Stimulated activated CD8-positive, alpha-beta memory T cell treated with anti-CD3 and anti-CD28 coated beads, Interleukin-15, amount 100 ng/mL, for 1 hour (primary cell): ENCODE measurements at places on chromosomes 1 and 21.

- DNase-seq, result no peak
Observed at GRCh38 chr1:247222840-247223239, 33.0 kb upstream of the VN1R5 start.

GRCh38 chr21:31278511-31279130 is 65.4 kb downstream of the TIAM1 start:
- no peak for DNase-seq

GRCh38 chr1:243258731-243259130 is 2.9 kb downstream of the SDCCAG8 start:
- DNase-seq, result no peak

DNA sequence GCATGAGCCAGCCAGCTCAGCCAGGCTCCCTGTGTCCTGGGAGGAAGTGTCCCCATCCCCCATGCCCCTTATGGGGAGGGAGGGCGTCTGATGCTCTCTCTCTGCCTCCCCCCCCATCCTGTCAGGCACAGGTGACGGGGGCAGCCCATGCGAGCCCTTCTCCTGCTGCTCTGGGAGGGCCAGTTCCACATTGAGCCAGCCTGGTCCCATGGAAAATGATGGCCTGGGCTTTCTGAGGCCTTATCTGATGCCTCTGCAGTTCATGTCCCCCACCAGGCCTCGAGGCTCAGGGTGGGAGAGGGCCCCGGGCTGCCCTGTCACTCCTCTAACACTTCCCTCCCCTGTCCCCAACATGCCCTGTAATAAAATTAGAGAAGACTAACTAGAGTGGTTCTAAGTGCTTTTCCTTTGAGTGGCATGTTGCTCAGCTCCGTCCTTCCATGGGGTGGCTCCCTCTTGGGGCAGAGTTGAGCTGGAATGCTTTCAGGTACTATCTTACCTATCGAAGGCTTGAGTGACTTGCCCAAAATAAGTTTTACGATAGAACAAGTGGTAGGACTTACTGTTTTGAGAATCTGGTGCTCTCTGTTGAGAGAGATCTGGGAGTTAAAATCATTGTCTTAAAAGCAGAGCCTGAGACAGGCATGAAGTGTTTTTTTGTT is 1.8 kb upstream of the MTFR1L start:
- no peak for DNase-seq

DNA sequence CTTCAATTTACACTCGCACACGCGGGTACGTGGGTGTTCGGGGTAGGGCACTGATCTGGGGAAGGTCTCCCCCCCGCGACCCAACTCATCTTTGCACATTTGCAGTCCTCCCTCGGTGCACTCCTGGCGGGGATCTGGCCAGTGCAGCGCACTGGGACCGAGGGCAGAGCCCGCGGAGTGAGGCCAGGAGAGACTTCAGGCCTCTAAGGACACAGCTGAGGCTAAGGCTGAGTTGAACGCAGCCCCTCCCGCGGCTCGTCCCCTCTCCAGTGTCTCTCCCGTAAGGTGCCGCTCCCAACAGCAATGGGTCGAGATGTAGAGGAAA is 936 bp upstream of the NCAM2 start:
- no peak for DNase-seq

DNA sequence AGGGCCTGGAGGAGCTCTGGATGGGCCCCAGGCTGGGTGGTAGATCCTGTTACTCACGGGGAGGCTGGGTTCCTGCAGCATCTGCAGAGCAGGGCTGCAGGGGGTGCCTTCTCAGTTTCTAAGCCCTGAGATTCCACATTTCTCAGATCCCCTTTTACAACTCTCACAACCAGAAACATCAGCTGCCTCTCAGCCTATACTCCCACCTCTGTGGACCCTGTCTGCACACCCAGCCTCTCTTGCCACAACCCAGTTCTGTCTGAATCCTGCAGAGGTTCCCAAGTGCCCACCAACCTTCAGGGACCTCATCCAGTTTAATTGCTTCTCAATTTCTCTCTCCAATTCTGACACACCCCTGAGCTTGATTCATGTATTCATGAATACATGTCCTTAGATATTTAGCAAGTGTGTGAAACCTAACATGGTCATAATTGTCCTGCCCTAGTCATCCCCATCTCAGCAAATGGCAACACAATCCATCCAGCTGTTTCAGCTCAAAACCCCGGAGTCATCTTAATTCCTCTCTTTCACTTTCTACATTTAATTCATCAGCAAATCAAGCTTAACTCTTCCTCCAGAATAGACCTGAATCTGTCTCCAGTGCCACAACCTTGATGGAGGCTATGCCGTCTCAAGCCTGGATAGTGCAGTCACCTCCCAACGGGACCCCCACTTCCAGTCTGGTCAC is 57.0 kb upstream of the NEK2 start:
- DNase-seq, result no peak

DNA sequence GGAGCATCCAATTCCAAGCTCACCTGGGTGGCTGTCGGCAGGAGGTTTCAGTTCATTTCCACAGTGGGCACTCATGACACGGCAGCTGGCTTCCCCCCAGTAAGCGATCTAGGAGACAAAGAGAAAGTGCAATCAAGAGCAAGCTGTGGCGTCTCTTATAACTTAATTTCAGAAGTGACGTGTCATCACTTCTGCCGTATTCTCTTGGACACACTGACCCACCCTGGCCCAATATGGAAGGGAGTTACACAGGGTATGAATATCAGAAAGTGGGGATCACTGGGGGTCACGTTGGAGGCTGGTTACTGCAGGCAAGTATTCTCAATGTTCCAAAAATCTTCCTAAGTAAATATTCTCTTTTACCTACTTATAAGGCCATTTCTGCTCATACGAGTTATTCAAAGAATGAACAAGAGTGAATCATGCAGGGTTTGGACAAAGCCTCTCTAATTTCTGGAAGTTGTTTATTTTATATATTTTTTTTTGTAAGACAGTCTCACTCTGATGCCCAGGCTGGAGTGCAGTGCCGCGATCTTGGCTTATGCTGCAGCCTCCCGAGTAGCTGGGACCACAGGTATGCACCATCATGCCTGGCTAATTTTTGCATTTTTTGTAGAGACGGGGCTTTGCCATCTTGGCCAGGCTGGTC is 46.5 kb upstream of the GREM2 start:
- no peak for DNase-seq

DNA sequence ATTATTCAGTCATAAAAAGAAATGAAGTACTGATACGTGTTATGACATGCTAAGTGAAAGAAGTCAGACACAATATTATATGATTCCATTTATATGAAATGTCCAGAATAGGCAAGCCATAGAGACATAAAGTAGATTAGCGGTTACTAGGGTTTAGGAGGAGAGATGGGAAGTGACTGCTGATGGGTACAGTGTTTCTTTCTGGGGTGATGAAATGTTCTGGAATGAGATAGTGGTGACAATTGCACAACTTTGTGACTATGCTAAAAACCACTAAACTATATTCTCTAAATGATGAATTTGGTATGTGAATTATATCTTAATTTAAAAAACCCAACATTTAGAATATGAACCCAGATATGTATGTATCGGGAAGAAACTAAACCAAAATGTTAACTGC is 27.6 kb downstream of the IPP start:
- DNase-seq, result no peak

DNA sequence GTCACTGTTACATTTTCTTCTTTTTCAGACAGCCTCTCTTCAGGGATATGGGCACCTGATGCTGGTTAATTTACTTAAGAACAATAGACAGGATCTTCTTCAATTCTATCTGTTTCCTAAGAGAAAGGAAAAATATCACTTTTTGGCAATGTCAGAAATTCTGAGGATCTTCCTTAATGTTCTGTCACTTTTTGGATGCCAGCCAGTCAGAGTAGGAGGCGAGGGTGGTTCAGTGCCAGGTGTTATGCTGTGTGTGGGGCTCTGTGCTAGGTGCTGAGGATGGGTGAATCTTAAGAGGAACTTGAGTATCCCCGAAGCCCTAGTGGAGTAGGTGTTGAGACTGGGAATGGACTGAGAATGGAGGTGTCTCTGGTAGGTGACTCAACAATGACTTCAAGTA is 133.5 kb downstream of the UCK2 start:
- DNase-seq, result no peak

GRCh38 chr1:204801211-204801610 is 69.5 kb upstream of the NFASC start:
- DNase-seq, result no peak

DNA sequence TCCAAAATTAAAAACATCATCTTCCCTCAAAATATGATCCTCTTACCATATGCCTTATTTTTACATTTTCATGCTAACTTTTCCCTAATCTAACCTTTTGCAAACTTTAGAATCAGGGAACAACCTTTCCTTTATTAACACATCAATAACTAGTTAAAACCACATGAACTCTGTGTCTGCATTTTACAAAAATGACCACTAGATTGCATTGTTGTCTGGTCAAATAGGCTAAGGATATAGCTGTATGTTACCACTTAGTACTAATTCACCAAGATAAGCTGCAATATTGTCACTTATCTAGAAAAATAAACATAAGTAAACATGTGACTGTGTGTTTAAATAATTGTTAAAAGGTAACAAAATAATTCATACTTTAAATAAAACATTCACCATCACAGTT is 82.3 kb downstream of the DENND1B start:
- no peak for DNase-seq

GRCh38 chr1:75707191-75707590 is 17.3 kb upstream of the ACADM start:
- DNase-seq, result no peak

- no peak for DNase-seq
Observed at GRCh38 chr1:7808253-7808844, 24.3 kb downstream of the PER3 start.
